ENCODE measurements at places on chromosomes 12 and 14.

GRCh38 chr12:63982604-63983295 lies 138.2 kb downstream of the SRGAP1 start:
- DNase-seq = no peak

GRCh38 chr12:10097521-10097920 lies 1.3 kb downstream of the CLEC1A start:
- DNase-seq = no peak

- no peak for DNase-seq
Observed at GRCh38 chr12:26130728-26131127, 5.9 kb upstream of the BHLHE41 start.

DNA sequence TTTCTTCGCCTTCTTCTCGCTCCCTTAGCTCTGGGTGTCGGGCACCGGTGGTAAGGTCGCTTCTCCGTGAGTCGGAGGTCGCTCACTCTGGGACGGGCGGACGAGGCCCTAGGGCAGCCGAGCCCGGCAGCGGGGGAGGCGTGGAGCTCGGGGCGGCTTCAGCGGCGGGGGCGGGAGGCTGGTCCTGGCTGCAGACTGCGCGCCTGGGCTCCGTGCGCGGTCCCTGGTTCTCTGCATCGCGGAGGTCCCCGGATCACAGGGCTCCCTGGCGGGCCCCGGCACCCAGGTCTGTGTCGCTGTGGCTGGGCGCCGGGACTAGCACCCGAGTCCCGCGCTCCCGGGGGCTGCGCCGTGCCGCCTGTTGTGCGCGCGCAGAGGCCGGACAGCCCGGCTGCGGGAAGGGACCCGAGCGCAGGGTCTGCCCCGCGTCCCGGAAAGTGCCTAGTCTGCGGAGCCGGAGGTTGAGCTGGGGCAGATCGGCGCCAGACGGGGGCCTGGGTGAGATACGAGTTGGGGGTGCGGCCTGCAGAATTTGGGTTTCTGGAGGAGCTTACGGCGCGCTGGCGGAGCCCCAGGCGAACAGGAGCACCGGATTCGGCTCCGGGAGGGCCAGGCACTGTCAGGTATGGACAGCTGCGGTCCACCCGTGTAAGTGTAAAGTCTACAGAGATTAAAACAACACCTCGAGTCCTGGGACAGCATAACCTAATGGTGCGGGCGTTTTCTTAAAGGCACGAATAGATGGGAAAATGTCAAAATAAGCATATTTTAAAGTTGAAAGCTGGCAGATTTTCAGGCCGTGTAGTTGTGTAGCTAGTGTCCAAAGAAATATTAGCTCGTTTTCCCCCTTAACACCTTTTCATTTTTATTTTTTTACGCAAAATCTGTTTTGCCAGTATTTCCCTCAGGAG lies 713 bp downstream of the FRMD6 start:
- DNase-seq = no peak

GRCh38 chr12:49410818-49411217 lies 43.6 kb downstream of the SPATS2 start:
- no peak for DNase-seq

GRCh38 chr12:29499235-29499634 lies 1.7 kb upstream of the OVCH1 start:
- no peak for DNase-seq

DNA sequence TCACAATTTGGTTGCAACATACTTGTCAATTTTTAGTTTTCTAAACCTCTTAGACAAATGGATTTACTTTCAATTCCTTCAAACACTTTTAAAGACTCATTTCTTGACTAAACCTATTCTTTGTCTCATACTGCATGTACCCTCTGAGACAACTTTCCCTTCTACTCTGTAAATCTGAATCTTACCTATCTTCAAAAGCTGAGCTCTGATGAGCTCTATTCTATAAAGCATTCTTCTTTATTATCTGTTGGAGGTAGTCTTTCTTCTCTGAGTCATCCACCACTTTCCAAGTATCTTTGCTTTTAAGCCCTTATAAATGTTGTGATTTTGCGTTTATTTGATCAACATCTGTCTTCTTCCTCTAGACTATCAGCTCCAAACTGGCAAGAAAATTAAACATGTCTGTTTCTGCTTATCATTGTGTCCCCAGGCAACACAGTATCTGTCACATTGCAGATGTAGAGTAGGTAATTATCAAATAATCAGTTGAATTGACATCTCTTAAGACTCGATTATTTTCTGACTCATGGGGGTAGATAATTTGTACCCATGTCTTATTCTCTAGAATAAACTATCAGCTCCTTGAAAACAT lies 265.6 kb upstream of the FAR2 start:
- no peak for DNase-seq

GRCh38 chr12:18868717-18869116 lies 130.8 kb downstream of the CAPZA3 start:
- no peak for DNase-seq

DNA sequence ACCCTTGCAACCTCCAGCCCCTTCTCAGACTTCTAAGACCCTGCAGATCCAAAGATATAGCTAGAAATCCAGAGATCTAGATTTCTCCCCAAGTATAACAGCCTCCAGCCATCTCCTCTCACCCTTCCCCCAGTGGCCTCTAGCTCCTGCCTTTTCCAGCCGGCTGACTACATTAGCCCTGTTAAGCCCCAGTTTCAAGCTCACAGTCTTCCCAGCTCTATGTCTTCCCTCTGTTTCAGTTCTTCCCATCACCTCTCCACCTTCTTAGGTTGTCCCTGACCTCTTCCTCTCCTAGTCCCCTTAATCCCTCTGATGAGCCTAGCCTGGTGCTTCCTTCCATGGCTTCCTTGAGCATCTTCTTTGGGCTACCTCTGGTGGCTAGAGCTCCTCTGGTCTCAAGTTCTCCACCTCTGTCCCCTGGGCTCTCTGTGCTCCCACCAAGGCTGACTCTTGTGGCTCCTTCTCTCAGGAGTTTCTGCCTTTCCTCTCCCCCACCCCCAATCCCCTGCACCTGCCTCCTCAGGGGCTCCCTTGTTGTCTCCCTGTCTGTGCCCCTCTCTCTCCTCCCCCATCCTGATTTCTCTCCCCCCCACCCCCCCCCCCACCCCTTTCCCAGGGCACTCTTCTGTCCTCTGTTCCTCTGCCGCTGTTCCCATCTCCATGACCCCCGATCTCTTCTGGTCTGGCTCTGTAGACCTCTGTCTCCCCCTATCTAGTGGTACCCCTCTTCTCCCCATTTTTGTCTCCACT lies 816 bp upstream of the GDF11 start:
- no peak for DNase-seq

GRCh38 chr12:91902860-91903683 lies 242.6 kb downstream of the BTG1 start:
- DNase-seq = peak; percentile 8

DNA sequence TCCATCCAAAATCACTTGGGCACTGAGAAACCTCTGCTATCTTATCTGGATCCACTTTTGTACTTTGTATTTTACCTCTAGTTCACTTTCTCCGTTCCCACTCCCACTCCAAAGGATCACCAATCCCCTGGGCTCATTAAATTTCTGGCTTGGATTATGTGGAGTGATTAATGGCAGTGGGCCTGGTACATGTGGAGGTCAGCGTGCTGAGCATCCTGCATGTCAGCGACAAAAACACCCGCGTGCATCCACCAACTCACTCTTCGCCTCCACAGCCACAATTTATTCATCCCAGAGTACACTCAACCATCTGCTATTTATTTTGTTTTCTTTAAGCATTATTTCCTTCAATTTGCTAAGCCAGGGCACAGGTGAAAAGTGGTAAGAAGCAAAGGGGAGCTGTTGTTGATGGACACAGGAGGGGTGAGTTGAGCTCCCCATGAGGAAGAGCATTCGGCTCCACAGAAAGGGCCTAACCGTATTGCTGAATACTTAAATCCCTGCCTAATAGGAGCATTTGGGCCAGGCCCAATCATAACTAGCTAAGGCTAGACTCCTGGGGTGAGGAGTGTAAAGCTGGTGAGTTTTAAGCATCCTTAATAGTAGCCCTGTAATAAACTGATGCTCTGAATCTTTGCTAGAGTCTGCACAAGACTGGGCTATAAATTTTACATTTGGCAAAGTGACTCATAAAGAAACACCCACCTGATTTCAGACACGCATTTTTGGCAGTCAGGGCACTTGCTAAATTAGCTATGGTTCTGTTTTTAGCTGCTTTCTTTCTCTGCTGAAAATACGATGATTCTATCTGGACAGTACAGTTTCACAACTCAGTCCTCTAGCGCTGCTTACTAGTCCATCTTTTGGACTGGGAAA lies 137.8 kb downstream of the SLC25A21 start:
- DNase-seq = peak; percentile 27

DNA sequence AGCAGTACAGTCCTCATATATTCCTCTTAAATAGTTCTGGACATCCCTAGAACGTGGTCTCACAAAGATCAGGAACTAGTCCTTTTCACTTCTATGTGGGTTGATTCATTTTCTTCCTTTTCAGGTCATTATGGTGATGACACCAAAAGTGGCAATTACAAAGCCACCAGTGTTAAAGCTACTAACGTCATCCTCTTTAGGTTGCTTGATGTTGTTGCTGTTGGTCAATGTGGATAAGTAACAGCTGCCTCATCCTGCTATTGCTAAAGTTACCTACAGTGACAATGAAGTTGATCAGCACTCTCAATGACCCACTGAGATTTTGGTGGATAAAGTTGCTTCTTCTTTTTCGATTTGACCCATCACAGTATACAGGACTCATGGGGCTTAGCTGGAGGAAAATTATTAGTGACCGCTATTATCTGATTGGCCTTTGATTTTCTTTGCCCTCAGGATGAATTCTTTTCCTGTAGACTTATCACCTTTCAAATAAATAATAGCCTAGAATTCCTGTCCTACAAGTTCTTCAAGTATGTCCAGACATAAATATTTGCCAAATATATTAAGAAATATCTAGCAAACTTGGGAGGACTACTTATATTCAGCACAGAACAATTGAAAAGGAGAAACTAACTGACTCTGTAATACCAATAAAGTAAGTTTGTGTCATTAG lies 54.0 kb upstream of the ATP2B1 start:
- no peak for DNase-seq

- DNase-seq = no peak
Observed at GRCh38 chr12:113551563-113551962, 79.9 kb upstream of the LHX5 start.

- DNase-seq = no peak
Observed at GRCh38 chr12:2825132-2825531, 9.7 kb downstream of the NRIP2 start.

GRCh38 chr14:105840266-105841021 lies 314.1 kb downstream of the TMEM121 start:
- DNase-seq = no peak

GRCh38 chr12:90978117-90978770 lies 23.3 kb upstream of the CCER1 start:
- peak; percentile 35 for DNase-seq

GRCh38 chr12:26831951-26832821 lies 808 bp downstream of the ITPR2 start:
- peak; percentile 60 for DNase-seq

DNA sequence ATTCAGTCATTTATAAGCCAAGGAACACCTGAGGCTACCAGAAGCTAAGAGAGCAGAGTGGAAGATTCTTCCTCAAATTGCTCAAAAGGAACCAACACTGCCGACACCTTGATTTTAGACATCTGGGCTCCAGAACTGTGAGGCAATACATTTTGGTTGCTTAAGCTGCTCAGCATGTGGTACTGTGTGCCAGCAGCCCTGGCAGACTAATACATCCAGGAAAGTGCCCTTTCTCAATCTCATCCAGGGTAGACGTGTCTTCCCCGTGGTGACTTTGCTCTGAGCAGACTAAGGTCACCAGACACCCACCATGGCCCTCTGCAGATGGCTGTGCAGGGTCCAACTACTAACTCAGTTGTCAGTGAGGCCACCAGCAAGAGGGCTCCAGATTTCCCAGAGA lies 122.8 kb downstream of the VRK1 start:
- DNase-seq = no peak

DNA sequence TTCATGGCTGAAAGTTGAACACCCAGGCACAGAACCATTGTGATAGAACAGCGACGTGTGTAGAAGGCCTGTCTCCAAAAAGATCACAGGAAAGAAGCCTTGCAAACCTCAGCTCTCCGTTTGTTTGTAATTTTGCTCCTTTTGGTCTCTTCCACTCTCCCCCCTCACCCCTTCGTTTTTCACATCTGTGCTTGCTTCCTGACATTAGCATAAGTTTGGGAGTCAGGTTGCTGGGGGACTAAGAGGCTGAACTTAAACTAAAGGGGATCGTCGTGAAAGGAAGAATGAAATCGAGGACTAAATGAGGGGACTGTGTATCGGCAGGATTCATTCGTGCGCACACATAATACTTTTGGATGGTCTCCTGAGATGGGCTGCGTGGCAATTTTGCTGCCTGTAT lies 200.6 kb downstream of the BCAT1 start:
- no peak for DNase-seq

GRCh38 chr14:95609398-95609990 lies 74.6 kb downstream of the GLRX5 start:
- peak; percentile 9 for DNase-seq

DNA sequence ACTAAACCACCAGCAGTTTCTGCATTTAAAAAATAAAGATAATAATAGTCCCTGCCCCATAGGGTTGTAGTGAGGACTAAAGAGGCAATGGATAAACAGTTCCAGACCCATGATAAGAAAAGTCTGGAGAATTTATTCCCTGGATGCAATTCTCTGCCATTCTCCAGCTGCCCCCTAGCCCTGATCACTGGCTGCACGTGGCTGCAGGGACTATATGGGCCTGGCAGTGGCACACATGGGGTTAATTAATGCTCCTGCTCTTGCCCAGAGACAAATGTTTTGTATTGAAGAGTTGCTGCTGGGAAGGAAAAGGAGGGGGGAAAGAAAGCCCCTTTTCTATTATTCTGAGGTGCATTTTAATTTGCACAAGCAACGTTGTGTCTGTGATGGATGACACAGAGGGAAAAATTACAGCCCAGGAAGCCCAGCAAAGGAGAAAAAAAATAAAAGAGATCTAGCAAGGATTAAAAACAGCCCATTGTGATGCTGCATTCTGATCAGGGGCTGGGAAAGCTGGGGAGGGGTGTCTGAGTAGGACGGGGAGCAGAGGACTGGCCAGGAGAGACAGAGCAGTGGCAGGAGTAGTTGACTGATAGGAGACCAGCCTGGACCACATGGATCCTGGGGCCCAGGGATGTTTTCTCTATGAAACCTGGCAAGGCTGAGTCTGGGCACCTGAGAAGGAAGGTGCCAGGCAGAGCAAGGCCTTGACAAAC lies 149.3 kb downstream of the ESRRB start:
- no peak for DNase-seq

DNA sequence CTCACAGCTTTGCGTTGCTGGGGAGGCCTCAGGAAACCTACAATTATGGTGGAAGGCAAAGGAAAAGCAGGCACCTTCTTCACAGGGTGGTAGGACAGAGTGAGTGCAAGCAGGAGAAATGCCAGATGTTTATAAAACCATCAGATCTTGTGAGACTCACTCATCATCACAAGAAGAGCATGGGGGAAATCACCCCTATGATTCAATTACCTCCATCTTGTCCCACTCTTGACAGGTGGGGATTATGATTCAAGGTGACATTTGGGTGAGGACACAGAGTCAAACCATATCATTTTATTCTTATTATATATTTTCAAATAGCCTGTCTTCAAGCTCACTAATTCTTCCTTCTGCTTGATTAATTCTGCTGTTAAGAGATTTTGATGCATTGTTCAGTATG lies 665.3 kb downstream of the TRHDE start:
- no peak for DNase-seq
